ENCODE measurements at places on chromosomes 11 and 22.

- DNase-seq, result no peak
Measured at GRCh38 chr22:18057568-18058209, 20.1 kb upstream of the PEX26 start.

- DNase-seq, result no peak
Measured at GRCh38 chr11:106828976-106829375, 189.3 kb downstream of the GUCY1A2 start.

DNA sequence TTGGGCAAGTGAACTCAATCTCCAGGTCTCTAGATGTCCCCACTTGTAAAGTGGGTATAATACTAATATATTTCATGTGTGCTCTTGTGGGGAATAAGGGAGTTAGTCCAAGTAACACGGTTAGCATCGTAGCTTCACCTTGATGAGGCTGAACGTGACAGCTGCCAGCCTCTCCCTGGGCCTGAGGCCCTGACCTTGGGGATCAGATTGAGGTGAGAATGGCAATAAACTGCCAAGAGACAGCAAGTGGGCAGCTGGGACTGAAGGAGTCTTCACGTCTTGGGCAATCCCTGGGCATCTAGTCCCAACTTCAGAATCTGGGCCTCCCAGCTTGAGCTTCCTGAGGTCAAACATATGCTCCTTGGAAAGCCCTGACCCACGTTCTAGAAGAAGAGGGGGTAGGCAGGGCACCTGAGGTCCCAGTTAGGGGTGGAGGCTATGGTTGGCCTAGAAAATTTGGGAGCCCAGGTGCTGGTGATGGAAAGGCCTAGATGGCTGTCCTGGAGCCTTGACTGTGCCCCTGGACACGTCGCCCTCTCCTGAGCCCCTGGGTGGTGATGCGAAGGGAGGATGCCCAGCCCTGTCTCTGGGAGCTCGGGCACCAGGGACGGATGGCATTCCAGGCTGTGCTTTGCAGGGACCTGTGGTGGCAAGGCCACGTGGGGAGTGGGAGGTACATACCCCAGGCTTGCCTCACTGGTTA, 23.4 kb downstream of the ADAMTS15 start:
- no peak for DNase-seq

GRCh38 chr22:47278655-47279054, 516.2 kb downstream of the TBC1D22A start:
- DNase-seq, result no peak

DNA sequence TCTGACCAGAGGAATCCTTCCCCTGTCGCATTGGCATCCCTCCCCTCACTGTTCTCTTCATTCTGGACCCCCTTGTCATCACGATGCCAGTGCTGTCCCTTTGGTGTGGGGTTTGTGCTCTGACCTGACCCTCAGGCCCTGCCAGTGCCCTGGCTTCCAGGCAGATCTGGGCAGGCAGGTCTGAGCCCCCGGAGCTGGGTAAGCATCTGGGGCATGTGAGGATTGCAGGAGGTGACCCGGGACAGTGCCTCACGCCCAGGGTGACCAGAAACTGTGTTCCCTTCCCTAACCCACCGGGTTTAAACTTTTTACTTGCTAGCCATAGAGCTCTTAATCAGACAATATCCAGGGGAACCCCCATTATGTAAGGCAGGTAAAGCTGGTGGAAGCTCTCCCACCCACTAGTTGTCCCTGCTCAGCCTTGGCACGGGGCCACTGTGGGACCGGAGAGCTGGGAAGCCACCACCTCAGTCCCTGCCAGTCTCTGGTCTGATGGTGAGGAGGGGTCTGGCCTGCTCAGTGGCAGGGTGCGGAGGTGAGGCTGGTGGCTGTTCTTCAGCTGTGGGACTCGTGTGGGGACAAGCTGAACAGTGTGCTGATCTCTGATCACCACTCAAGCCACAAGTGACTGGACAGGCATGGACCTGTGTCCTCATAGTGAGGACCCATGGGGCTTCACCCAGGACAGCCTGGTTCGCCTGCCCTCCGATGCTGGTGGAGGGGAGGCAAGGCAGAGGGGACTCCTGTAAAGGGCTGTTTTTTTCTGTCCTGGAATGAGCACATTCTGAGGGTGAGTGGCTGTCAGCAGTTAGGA, 38.0 kb downstream of the BCR start:
- DNase-seq, result no peak

GRCh38 chr22:44659140-44659539, 42.9 kb upstream of the PRR5 start:
- no peak for DNase-seq

- DNase-seq, result no peak
Measured at GRCh38 chr11:20443596-20443995, 56.1 kb downstream of the PRMT3 start.

DNA sequence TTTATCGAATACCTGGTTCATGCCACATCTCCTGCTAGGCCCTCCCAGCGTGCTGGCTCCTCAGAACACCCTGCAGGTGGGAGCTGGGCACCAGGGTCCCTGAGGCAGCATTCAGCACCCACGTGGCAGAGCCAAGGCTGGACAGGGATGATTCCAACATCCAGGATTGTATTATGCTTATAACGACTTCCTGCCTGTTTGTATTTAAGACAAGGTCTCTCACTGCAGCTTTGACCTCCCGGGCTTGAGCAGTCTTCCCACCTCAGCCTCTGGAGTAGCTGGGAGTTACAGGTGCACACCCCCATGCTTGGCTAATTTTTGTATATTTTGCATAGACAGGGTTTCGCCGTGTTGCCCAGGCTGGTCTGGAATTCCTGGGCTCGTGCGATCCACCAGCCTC, 64.7 kb upstream of the WNT7B start:
- DNase-seq, result no peak

- DNase-seq, result no peak
Measured at GRCh38 chr11:88655196-88655595, 317.7 kb upstream of the CTSC start.

DNA sequence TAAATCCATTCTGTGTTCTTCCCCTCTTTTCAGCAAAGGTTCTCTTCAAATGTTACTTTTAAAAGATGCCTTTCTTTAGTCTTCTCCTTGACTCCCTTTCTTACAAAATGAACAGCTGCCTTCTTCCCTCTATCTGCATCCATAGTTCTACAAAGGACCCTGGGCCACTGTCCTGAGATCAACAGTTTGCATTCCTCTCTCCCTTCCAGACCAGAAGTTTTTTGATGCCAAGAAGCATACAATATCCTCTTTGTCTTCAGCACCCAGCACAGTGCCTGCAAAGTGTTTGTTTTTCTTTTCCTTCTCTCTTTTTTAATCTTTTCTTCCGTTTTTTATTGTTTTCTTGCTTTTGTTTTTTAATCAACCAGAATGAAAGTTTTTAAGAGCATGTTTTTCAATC, 183.5 kb upstream of the SNX19 start:
- no peak for DNase-seq

GRCh38 chr11:80103142-80103859, 662.5 kb upstream of the TENM4 start:
- no peak for DNase-seq

GRCh38 chr22:29374401-29374800, 14.0 kb downstream of the AP1B1 start:
- DNase-seq, result no peak

- DNase-seq, result no peak
Measured at GRCh38 chr22:48491451-48491941, 1336.2 kb downstream of the BRD1 start.

DNA sequence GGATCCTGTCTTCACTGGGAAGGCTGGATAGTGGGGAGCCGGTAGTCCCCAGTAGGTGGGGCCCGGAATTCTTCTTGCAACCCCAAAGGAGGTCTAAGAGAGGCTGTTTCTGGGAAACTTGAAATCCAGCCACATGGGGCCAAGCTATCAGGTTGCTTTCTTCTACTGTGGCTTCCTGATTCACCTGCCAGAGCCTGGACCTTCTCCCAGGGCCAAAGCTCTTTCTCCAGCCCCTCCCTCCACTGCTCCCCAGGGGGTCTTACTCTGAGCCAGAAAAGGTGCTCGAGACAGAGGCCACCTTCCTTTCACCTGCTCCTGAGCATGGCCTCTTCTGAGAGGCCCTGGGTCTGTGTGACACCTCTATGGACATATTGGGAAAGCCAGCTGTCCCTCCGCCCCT, 9.1 kb downstream of the TST start:
- DNase-seq, result no peak

DNA sequence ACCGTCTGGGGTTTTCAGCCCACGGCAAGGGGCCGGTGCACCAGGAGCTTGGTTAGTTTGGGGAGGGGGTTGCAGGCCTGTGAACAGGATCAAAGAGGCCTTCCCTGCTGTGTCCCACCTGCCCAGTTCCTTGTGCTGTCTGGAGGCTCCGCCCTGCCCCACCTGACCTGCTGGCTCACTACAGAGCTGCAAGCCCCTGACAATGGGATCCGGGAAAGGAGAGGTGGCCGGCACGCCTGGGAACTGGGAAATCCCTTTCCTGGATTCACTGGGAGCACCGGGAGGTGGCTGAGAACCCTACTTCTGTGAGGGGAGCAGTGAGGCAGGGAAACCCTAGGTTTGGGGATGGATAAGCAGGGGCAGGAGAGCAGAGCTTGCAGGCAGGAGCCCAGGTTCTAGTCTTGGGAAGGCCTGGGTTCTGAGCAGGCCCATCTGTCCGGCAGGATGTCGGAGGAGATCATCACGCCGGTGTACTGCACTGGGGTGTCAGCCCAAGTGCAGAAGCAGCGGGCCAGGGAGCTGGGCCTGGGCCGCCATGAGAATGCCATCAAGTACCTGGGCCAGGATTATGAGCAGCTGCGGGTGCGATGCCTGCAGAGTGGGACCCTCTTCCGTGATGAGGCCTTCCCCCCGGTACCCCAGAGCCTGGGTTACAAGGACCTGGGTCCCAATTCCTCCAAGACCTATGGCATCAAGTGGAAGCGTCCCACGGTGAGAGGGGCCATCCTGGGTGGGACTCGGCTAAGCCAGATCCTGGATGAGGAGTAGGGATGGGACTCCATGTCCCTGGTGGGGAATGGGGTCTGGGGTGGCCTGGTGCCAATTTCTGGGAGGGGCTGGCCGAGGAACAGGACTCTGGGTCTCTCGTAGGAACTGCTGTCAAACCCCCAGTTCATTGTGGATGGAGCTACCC, 786 bp downstream of the CAPN1 start:
- DNase-seq, result no peak

DNA sequence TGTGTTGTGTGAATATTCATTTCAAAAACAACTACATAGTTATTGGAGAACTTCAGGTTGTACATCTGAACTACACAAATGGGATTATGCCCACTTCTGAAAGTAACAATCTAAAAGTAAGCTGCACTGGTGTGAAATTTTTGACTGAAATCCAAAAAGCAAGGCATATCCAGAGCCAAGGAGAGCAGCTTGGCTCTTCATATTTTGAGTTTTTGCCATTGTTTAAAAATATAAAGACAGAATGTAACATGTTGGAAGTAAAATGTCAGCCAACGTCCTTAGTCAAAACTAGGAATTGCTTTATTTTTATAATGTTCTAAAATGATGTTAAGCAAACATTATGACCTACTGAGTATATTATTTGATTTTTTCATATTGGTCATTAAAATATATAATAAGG, 45.8 kb upstream of the NOX4 start:
- no peak for DNase-seq

DNA sequence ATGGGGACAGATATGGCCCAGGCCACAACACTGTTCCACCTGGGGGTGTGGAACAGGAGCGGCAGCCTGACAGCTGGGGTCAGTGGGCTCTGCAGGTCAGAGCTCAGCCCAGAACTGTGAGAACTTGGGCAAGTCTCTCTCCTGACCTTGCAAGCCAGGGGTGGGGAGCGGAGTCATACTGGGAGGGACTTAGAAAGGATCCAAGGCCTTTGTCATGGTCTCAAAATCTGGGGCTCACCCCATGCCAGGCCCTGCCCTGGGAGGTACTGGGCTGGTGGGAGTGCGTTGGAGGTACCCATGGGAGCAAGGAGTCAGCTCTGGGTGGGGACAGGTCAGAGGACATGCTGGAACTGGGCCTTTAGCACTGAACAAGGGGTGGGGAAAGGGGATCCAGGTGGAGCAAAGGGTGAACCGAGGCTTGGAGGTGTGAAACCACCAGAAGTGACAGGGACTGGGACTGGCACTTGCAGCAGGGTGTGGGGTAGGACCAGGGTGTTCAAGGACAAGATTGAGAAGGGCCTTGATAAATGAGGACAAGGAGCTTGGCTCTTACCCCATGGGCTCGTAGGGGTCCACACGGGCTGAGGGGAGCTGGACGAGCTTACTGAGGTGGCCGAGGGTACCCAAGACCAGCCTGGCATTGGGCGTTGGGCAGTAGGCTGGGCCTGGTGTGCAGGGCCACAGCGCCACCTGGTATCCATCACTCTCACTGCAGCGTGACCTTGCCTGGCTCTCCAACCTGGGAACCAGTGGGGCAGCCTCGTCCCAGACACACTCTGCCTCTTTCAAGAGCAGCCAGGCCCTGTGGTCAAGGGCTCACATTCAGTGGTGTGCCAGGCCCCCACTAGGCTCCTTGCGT, 7.4 kb upstream of the PMM1 start:
- DNase-seq, result no peak

DNA sequence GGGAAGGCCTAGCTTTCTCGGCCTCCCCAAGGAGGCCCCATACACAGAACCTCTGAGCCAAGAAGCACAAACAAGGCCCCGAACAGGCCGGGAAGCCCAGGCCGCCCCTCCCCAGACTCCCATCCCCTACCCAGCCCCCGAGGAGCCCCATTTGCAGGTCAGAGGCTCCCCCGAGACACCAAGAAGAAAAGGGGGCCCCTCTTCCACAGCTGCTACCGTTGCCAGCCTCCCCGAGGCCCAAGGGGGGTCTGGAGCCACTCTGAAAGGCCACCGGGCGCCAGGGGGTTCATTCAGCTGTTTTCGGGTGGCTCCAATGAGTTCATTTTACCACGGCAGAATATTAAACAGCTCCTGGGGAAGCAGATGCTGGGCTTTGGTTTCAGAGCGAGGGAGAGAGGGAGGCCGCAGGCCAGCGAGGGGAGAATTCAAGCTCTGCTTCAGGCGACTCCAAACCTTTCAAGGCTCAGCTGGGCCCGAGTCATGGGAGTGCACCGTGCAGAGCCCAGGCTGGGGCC, 28.5 kb downstream of the MN1 start:
- no peak for DNase-seq

GRCh38 chr22:26122920-26123468, 46.3 kb upstream of the SEZ6L start:
- DNase-seq, result no peak

- DNase-seq, result no peak
Measured at GRCh38 chr11:33891714-33892327, at the start of gene LMO2. TSS of gene LMO2 (minus strand) at chr11:33892076. CDS start at chr11:33869716, 22,360 bp downstream.

- no peak for DNase-seq
Measured at GRCh38 chr11:117795638-117796455, 1.2 kb downstream of the DSCAML1 start.

GRCh38 chr11:8652140-8652539, 30.3 kb downstream of the TRIM66 start:
- no peak for DNase-seq

DNA sequence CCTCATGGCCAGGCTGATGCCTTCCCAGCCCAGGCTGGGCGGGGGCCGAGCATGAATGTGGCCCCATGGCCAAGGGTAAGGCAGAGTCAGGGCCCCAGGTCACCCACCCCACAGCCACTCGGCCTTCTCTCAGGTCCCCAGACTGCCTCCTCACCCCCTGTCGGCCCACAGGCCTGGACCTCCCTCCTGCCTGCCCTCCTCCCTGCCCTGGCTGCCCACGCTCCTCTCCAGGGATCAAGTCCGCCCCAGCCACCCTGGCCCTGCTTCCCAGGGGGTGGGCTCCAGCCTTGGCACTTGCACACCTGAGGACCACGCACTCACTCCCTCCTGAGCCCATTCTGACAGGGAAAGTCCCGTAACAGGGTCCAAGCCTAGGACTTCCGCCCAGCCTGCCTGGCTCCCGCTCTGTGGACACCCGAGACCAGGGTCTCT, 37.8 kb upstream of the TH start:
- DNase-seq, result no peak

- DNase-seq, result no peak
Measured at GRCh38 chr11:19734171-19734570, 21.5 kb downstream of the NAV2 start.

- no peak for DNase-seq
Measured at GRCh38 chr11:61795876-61796526, 3.3 kb downstream of the FEN1 start.
